Stimulated activated CD8-positive, alpha-beta memory T cell treated with anti-CD3 and anti-CD28 coated beads, Interleukin-4, amount 100 ng/mL, for 4 hours (primary cell): ENCODE measurements at places on chromosomes 3 and 15.

DNA sequence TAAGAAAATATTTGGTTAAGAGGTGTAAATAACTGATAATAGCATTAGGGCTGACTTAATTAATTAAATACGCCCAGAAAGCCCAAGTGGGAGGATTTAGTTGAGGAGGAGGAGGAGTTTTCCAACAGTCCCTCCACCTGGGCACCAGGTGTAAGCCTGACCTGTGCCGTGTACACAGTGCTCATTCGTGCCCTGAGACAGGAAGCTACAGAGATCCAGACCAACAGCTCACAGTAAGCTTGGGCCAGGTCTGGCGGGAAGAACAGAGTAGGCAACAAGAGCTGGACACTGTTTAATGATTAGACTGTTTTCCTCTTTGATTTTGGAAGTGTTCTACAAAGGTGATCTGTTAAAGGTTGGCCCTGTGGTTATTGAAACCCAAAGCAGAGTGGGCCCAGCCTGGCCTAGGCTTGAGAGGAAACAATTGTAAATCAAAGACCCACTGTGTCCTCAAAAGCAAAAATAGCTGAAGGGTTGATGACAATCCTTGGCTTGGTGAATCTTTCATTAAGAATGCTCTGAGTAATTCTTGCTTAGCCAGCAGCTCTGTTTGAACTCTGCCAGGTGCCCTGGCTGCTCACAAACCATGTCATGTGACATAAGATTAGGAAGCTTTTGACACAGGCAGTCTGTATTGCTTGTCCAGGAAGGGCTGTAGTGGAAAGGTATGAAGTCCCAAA, 13.8 kb downstream of the SQOR start:
- no peak for DNase-seq

DNA sequence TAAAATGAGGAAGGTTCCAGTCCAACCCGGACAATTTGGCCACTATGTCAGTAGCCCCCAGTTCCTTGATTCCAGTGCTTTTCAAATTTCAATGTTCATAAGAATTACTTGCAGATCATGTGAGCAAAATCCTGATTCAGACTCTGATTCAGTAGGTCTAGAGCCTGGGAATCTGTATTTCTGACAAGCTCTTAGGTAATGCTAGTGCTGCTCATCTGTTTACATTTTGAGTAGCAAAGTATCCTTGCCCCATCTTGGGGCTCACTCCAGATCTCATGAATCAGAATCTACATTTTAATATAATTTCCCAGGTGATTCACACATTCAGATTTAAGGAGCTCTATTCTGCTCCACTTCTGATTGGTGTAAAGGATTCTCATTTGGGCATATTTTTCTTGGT, 142.0 kb downstream of the NAALADL2 start:
- no peak for DNase-seq

GRCh38 chr3:165549037-165549436, 288.2 kb downstream of the BCHE start:
- DNase-seq: no peak

- DNase-seq: no peak
These were observed 22.0 kb downstream of the SLC7A14 start for GRCh38 chr3:170563712-170564423.
